Stimulated activated naive CD4-positive, alpha-beta T cell (primary cell): ENCODE measurements at places on chromosomes 1 and 21.

GRCh38 chr1:25023826-25024225 is 93.8 kb upstream of the RUNX3 start:
- no peak for DNase-seq

- no peak for DNase-seq
Observed at GRCh38 chr21:38639571-38640354, 141.5 kb upstream of the ERG start.

- no peak for DNase-seq
Observed at GRCh38 chr1:20100632-20101355, 18.5 kb downstream of the PLA2G2D start.

GRCh38 chr1:84835169-84835568 is 57.8 kb downstream of the LPAR3 start:
- DNase-seq, result no peak

DNA sequence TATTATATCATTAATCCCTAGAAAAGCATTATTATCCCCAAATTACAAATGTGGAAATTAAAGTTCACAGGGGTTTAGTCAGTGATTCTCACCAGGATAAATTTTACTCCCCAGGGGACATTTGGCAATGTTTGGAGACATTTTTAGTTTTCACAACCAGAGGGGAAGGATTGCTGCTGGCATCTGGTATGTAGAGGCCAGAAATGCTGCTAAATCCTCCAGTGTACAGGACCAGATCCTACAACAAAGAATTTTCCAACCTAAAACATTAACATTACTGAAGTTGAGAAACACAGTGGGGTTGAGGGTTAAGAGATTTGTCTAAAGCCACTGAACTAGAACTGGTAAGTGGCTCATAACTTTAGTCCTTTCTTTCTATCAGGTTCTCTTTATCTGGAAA is 162.0 kb upstream of the SYT6 start:
- no peak for DNase-seq

GRCh38 chr1:97660431-97661105 is 260.3 kb downstream of the DPYD start:
- DNase-seq, result no peak

- DNase-seq, result no peak
Observed at GRCh38 chr1:110340207-110340468, 961 bp downstream of the RBM15 start.

GRCh38 chr1:11338284-11338924 is 65.4 kb downstream of the UBIAD1 start:
- DNase-seq, result no peak
